CD4-positive, alpha-beta T cell (primary cell): ENCODE measurements at places on chromosomes 11 and 22.

GRCh38 chr22:25039754-25040153, 87.2 kb downstream of the KIAA1671 start:
- H3K27me3 ChIP-seq, result no peaks in the 10 kb centered on the region
- H3K4me1 ChIP-seq, result no peaks in the 10 kb centered on the region
- H3K36me3 ChIP-seq, result no peaks in the 10 kb centered on the region

GRCh38 chr11:66840317-66841091, 2.7 kb upstream of the RCE1 start:
- peaks cover 49% of the 10 kb centered on the region for H3K4me1 ChIP-seq
- H3K4me3 ChIP-seq, result no peak overlapping the region

DNA sequence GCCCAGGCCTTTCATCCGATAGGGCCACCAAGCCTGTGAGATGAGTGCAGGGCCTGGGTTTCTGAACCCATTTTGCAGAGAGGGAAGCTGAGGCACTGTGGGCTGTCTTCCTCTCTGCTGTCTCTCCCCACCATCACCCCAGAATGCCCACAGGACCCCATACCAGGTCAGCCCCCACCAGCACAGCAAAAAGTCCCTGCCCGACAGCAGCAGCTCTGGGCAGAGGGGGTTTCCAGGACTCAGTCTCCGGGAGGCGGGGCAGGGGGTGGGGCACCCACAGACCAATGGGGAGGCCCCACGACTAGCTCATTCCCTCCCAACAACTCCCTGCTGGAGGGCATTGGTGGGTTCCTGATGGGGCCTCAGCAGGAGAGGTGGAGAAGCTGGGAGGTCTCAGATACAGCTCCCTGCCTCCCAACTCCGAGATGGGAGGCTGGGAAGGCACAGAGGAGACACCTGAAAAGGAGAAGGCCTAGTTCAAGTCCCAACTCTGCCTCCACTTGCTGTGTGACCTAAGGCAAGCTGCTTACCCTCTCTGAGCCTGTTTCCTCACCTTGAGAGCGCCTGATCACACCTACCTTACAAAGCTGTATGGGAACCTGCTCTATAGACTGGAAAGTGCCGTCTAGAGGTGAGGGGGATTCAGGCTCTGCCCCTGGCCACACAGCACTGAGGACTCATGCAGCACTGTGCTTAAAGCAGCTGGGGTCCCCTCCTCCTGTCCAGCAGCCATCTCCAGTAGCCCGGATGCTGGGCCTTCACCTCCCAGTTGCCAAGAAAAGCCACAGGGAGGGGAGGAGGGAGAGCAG, 3.5 kb downstream of the CBX7 start:
- peaks cover 31% of the 10 kb centered on the region for H3K36me3 ChIP-seq
- no peaks in the 10 kb centered on the region for H3K27me3 ChIP-seq

- H3K36me3 ChIP-seq, result no peaks in the 10 kb centered on the region
- peak; percentile 12 for DNase-seq
- no peaks in the 10 kb centered on the region for H3K4me1 ChIP-seq
- H3K27ac ChIP-seq, result no peak overlapping the region
These were observed 141.1 kb upstream of the NARS2 start for GRCh38 chr11:78715639-78716311.

GRCh38 chr11:64742087-64742888, 1.7 kb downstream of the RASGRP2 start:
- peak overlapping the region; percentile 44 for H3K27ac ChIP-seq
- H3K4me1 ChIP-seq, result peaks cover 67% of the 10 kb centered on the region
- H3K27me3 ChIP-seq, result no peaks in the 10 kb centered on the region
- peaks cover 45% of the 10 kb centered on the region for H3K36me3 ChIP-seq
- DNase-seq, result no peak

DNA sequence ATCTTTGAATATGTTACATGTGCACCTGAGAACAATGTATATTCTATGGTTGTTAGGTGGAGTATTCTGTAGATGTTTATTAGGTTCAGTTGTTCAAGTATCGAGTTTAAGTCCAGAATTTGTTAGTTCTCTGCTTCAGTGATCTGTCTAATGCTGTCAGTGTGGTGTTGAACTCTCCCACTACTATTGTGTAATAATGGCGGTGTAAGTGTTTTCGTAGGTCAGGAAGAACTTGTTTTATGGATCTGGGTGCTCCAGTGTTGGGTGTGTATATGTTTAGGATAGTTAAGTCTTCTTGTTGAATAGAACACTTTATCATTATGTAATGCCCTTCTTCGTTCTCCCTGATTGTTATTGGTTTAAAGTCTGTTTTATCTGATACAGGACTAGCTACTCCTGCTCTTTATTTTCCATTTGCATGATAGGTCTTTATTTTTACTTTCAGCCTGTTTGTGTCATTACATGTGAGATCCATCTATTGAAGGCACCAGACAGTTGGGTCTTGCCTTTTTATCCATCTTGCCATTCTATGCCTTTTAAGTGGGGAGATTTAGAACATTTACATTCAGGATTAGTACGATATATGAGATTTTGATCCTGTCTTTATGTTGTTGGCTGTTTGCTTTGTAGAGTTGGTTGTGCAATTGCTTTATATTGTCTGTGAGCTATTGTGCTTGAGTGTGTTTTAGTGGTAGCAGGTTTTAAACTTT, 121.6 kb downstream of the DDX10 start:
- H3K36me3 ChIP-seq, result no peaks in the 10 kb centered on the region
- no peak for DNase-seq
- peaks cover 4% of the 10 kb centered on the region for H3K4me1 ChIP-seq
- H3K27me3 ChIP-seq, result no peaks in the 10 kb centered on the region

DNA sequence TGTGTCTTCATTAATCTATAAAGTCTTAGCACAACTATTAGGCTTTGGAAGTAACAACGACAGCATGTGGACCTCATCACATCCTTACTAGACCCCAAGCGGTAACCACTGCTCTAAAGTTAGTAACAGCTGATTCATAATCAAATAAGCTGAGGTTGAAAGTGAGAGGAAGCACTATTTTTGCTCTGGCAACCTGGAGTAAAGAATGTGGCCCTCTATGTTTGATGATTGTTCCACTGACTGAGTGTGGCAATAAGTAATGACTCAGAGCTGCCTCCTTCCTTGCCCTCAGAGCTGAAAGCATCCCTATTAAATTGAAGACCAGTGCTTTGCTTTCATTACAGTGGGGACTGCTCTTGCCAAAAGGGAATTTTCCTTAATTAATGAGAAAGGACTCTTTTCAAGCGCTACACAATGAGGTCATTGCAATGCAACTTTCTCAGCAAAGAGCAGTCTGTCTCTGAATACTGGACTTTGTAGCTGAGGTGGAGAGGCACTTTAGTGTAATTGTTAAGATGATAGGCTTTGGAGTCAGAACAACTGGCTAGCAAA, 906.1 kb upstream of the RAG2 start:
- no peak for DNase-seq
- no peaks in the 10 kb centered on the region for H3K4me1 ChIP-seq
- H3K4me3 ChIP-seq, result no peak overlapping the region
- H3K27me3 ChIP-seq, result no peaks in the 10 kb centered on the region

DNA sequence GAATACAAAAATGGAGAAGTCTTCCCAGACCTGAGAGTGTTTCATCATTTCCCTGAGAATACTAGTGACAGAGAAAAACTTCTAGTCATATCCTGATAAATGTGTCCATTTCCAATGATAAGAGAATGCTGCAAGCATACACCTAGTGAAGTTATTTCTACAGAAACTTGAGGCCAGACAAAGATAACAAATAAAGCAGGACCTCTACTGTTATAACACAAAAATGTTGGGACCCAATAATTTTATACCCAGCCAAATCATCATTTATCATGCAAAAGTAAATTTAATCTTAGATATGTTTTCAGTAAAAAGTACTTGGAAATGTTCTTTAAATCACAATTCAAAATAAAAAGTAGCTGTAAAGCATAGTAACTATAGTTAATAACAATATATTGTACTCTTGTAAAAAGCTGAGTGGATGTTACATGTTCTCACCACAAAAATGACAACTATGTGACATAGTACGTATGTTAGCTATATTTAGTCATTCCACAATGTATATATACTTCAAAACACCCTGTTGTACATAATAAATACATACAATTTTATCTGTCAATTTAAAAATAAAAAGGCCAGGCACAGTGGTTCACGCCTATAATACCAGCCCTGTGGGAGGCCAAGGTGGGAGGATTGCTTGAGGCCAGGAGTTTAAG, 12.6 kb downstream of the RRAS2 start:
- no peak overlapping the region for H3K4me3 ChIP-seq
- no peaks in the 10 kb centered on the region for H3K4me1 ChIP-seq
- H3K27ac ChIP-seq, result no peak overlapping the region
- DNase-seq, result no peak
- no peaks in the 10 kb centered on the region for H3K36me3 ChIP-seq
- H3K27me3 ChIP-seq, result no peaks in the 10 kb centered on the region

DNA sequence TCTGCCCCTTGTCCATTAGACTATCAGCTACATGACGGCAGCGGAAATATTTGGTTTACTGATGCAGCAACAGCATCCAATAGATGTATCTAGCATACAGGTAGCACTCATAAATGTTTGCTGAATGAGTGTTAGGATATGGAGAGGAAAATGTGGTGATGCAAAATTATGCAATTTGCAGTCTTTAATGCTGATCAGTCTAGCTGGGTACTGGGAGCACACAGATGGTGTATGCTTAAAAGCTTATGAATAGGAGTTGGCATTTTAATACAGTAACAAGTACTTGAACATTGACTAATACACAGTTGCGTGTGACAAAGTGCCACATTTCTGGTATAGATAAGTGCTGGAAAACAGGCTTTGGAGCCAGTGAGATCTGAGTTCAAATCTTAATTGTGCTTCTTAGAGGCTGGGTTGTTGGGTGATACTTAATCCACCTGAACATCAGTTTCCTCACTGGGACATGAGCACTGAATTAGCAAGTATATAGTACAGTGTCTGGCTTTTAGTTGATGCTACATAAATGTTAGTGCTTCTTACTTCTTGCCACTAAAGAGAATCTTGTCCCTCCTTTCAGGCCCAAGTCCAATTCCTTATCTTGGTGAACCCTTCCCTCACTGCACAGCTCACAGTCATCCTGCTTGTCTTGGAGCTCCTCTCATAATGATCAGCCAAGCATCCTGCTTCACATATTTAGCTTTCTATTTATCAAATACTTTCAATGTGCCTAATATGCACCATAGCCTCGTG, 99.6 kb downstream of the TIMP3 start:
- H3K27me3 ChIP-seq, result no peaks in the 10 kb centered on the region
- no peak for DNase-seq
- H3K4me1 ChIP-seq, result no peaks in the 10 kb centered on the region
- H3K27ac ChIP-seq, result no peak overlapping the region
- H3K4me3 ChIP-seq, result no peak overlapping the region

GRCh38 chr22:24516301-24516737, 21.2 kb downstream of the UPB1 start:
- H3K4me3 ChIP-seq, result no peak overlapping the region
- DNase-seq, result no peak
- H3K27me3 ChIP-seq, result no peaks in the 10 kb centered on the region

GRCh38 chr11:12141283-12141682, 30.9 kb downstream of the MICAL2 start:
- DNase-seq, result no peak
- H3K27me3 ChIP-seq, result no peaks in the 10 kb centered on the region
- H3K36me3 ChIP-seq, result no peaks in the 10 kb centered on the region
- peaks cover 56% of the 10 kb centered on the region for H3K4me1 ChIP-seq
- no peak overlapping the region for H3K27ac ChIP-seq

GRCh38 chr11:93411705-93412104, 81.2 kb downstream of the DEUP1 start:
- no peak overlapping the region for H3K4me3 ChIP-seq
- no peaks in the 10 kb centered on the region for H3K36me3 ChIP-seq
- no peaks in the 10 kb centered on the region for H3K27me3 ChIP-seq
- DNase-seq, result no peak
- no peaks in the 10 kb centered on the region for H3K4me1 ChIP-seq
- no peak overlapping the region for H3K27ac ChIP-seq

- no peak overlapping the region for H3K27ac ChIP-seq
- no peaks in the 10 kb centered on the region for H3K27me3 ChIP-seq
- H3K4me3 ChIP-seq, result no peak overlapping the region
These were observed 53.4 kb upstream of the SCUBE2 start for GRCh38 chr11:9144828-9145227.

DNA sequence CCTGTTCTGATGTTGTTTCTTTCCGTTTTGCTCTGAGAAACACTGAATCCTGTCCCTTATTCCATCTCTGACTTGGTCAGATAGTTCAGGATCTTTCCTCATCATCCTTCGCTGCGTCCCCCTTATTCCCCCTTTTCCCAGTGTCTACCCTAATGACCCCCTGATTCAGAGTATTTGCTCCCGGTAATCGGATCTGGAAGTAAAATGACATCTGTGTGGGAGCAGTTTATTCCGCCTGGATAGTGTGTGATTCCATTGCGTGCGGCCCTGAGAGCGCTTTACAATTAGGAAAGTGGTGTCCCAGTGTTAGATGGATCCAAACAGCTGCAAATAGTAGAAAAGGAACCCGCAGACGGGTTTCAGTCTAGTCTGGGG, 606 bp downstream of the DRG1 start:
- H3K4me3 ChIP-seq, result peak overlapping the region; percentile 90
- peak overlapping the region; percentile 81 for H3K27ac ChIP-seq

DNA sequence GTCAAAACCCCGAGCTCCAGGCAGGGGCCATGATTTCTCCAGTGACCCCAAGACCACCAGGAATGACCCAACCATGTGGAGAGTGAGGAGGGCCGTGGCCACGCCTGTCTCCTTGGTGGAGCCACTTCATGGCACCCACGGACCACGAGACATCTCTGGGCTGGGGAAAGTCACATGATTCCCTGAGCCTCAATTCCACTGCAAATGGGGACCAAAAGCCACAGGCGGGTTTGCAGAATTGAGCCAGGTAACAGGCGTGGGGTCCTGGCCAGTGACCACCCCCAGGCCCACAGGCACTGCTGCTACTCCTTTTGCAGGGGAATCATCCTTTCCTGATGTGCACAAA, 178.9 kb downstream of the CTTN start:
- no peak overlapping the region for H3K4me3 ChIP-seq
- no peaks in the 10 kb centered on the region for H3K36me3 ChIP-seq
- H3K27ac ChIP-seq, result no peak overlapping the region
- DNase-seq, result no peak
- H3K4me1 ChIP-seq, result no peaks in the 10 kb centered on the region

DNA sequence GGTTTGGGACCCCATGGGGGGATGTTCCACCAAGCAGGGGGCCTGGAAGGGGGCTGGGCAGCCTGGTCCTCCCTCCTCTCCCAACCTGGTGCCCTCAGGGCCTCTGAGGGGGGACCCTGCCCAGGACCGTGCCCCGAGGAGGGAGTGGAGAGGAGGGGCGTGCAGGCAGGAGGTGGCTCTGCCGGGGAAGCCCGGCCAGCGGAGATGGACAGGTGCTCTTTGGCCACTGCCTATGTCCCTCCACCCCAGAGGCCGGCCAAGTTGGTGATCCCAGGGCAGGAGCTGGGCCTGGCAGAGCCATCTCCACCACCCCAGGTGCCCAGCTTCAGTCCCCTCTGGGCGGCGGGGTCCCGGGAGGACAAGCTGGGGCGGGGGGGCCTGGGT, 2.4 kb downstream of the MUC2 start:
- H3K36me3 ChIP-seq, result no peaks in the 10 kb centered on the region
- no peak overlapping the region for H3K4me3 ChIP-seq
- no peaks in the 10 kb centered on the region for H3K4me1 ChIP-seq
- no peak for DNase-seq
- H3K27me3 ChIP-seq, result peaks cover 3% of the 10 kb centered on the region

GRCh38 chr22:44578110-44578457, 80.1 kb upstream of the RTL6 start:
- H3K36me3 ChIP-seq, result no peaks in the 10 kb centered on the region
- H3K4me1 ChIP-seq, result no peaks in the 10 kb centered on the region
- H3K4me3 ChIP-seq, result no peak overlapping the region
- peaks cover 10% of the 10 kb centered on the region for H3K27me3 ChIP-seq

GRCh38 chr11:9232482-9232881, 32.7 kb downstream of the DENND5A start:
- peaks cover 16% of the 10 kb centered on the region for H3K4me1 ChIP-seq
- DNase-seq, result no peak
- no peaks in the 10 kb centered on the region for H3K27me3 ChIP-seq
- H3K4me3 ChIP-seq, result no peak overlapping the region
